DMS 273 treated with DMSO at 0.1 percent for 48 hours (cell line): ENCODE measurements at places on chromosomes 4 and X.
A peak's percentile ranks its signal among the peaks of the same experiment; 100 is the strongest.

DNA sequence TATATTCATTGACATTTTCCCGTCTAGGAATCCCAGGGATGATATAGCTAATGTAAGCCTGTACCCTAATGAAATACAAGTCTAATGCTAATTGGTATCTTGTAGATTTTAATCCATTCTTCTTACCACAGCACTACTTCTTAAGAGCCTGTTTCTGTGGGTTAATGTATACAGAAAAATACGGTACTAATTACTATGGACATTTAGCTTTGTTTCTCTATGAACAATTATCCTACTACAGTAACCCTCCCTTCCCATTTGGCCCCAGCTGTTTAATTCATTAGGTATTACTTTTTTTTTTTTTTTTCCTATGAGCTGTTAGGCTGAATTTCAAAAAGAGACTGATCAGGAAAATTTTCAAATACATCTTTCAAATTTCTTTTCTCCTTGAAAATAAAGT, 245.1 kb upstream of the SLC7A11 start:
- DNase-seq: no peak

DNA sequence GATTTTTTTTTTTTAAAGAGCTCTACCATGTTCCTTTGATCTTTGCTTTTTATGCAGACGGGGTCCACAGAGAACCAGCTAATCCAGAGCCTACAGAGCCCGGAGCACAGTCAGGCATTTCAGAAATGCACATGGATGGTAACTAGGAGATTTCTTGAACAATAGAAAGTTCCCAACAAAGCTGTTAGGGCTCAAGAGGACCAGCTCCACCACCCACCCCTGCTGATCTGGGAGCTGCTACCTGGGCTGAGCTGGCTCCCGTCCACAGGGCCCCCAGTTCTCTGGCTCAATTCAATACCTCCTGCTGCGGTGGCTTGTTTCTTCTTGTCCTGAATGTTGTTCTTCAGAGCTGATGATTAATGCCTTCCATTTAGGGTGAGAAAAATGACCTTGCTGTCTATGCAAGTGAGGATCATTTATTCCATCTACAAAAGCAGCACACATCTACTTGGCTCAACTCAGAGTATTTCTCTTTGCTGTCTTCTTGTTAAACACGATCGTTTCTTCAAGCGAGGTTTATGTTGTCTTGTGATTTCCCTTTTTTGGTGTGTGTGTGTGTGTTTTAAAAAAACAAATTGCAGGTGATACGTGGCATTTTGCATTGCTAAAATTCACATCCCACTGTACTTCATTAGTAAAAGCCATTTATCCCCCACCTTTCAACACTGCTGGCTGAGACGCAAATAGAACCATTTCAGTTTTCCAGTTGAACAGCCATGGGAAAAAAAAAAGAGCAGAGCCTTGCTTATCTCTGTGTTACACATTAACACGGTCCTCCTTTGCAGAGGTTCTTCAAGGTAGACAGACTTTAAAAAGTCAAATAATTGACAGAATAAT, 31.3 kb downstream of the IGFBP7 start:
- DNase-seq: no peak

DNA sequence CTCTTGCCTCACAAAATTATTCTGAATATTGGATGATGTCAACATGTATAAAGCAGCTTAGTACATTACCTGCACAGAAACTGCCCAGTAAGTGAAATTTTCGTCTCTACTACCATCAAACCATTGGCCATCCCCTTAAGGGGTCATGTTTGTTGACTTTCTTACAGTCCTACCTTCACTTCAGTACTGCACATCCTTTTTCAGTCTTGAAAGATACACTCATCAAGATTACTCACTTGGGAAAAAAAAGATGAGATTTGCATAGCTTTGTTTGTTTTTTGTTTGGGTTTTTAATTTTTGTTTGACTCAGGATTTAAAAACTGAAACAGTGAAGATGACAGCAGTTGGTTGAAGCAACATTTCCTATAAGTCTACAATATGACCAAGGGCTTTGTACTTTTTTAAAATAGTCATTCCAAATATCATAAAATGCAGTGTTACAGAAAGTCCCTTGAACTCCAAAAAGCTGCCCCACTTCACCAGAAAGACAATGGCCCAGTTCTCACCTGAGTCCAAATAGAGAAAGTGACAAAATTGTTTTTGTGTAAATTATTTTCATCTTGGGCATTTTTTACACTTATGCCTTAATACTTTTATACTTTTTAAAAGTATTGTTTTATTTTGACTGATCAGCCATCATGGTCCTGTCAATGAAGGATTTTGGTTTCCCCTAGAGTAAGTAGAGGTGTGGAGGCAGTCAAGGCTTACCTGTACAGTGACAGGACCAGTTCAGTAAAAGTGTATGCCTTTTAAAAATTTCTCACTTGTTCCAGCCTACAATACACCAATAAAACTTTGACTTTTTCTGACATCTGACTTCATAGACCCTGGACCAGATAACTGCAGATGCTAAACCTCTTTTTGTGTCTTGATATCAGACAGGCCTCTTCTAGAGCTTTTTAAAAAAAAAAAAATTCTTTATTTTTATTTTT, 59.7 kb upstream of the EDA2R start:
- no peak for DNase-seq

DNA sequence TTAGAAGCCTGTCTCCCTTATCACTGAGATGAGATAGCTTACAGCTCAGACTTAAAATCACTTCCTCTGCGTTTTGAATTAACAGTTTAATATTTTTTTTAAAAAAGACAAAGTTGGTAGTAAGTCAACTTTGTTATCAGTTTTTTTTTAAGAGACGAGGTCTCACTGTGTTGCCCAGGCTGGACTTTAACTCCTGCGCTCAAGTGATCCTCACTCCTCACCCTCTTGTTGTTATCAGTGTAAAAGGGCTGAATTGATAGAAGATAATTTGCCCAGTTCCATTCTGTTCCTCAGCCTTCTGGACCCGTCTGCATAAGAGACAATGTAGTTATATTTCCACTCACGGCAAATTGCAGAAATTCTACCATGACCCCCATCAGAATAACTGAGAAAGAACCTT, 245.4 kb downstream of the DCTD start:
- DNase-seq: no peak

GRCh38 chrX:68416592-68416991, 16.7 kb downstream of the OPHN1 start:
- DNase-seq: no peak

DNA sequence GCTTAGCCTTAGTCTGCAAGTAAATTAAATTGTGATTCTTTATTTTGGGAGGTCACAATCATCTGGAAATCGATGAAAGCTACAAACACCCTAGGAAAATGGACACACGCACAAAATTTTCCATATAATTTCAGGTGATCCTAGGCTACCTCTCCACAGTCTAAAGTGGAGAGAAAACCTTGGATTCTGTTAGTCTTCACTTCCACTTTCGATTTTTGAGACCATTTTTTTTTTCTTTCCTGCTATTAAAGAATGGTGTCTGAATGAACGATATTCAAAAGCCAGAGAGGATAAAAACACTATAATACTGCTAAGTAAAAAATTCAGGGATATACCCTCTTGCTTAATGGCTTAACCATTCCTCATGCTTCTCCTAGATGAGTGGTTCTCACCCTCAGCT, 1.7 kb downstream of the FBXL5 start:
- no peak for DNase-seq

DNA sequence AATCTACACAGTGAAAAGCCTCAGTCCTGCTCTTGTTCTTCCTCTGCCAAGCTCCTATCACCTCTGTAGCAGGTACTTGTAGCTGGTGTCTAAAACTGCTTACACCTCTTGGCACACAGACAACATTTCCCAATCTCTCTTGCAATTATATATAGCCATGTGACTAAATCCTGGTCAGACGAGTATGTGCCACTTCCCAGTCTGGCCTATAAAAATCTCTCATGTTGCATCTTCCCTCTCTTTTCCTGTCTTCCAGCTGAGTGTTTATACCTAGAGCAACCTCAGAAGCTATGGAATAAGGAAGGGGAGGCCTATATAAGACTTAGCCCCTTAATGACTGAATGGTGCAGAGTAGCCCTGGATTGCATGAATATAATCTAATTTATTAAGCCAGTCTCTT, 105.8 kb downstream of the RNF150 start:
- DNase-seq: peak; percentile 7

GRCh38 chr4:142285222-142285583, 560.9 kb downstream of the INPP4B start:
- no peak for DNase-seq

GRCh38 chr4:128906581-128906980, 97.1 kb downstream of the JADE1 start:
- no peak for DNase-seq

DNA sequence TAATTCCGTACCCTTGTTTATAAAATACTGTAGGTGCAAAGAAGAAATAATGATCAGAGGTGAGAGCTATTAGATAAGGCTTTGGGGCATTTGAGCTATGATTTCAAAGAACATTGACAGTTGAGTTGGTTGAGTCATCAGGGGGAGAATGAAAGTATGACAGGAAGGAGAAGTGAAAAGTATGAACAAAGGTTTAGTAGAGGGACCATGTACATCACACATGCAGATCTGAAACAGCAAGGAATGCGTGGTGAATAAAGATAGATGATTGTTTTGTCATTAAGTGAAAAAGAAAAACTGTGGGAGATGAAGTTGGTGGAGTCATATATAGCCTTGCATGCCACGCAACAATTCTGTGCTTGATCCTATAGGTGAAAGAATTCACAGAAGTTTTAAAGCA, 163.1 kb downstream of the ARAP2 start:
- DNase-seq: no peak

DNA sequence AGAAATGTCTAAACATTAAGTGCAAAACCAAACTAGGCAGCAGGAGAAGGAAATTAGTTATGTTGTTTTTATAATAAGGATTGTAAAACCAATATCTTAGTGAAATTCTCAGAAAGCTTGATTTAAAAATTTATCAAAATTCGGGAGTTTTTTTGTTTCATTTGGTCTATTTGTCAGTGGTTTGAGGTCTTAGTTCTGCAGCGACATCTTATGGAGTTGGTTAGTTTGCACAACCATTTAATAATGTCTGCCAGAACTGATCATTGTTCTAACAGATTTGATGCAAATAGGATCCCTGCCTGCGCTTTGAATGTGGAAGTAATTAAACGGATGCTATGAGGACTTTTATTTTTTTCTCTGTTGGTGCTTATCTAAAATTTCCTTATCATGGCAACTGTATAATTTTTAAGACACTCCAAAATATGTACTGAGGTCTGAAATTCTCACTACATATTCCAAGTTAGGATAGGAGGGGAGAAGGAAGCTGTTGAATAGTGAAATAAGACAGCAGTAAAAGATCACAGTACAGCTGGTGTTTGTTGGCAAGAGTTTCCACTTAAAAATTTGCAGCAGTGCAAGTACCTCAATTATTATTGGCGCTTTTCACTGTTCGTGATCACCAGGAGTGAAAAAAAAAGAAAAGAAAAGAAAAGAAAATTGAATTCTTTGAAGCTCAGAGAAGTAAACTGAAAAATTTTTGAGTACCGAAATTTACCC, 2521.4 kb downstream of the ARAP2 start:
- peak; percentile 1 for DNase-seq

DNA sequence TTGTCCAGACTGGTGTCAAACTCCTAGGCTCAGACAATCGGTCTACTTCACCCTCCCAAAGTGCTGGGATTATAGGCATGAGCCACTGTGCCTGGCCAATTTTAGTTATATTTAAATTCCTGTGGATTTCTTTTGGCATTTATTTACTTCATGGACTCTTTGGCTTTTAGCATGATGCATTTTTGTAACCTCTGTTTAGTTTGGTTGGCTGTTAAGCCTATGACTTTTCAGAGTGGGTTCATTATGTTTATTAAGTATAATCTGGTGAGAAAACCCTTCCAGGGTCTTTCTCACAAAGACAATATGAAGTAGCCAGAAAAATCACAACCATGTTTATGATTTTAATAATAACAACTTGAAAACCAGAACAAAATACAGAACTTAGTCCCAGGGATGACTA, 49.4 kb downstream of the USP38 start:
- DNase-seq: no peak

- DNase-seq: no peak
Observed at GRCh38 chrX:39948582-39948981, 149.2 kb downstream of the BCOR start.

DNA sequence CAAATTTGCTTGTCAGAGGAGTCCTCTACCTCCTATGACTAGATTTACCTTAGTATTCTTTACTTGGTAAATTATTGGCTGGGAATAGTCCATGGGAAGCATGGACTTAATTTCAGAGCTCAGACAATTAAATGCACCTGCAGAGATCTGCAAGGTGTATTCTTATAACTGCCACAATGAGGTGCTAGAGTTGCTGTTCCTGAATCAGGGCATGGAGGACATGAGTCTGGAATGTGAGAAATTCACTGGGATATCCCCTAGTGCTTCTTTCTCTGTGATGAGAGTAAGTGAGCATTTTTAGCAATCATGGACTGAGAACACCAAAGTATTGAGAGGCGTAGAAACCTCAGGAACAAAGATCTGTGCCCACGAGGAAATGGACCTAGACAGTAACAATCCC, 32.9 kb upstream of the GRID2 start:
- no peak for DNase-seq

GRCh38 chr4:152939621-152940020, 3.5 kb downstream of the FHDC1 start:
- DNase-seq: no peak

DNA sequence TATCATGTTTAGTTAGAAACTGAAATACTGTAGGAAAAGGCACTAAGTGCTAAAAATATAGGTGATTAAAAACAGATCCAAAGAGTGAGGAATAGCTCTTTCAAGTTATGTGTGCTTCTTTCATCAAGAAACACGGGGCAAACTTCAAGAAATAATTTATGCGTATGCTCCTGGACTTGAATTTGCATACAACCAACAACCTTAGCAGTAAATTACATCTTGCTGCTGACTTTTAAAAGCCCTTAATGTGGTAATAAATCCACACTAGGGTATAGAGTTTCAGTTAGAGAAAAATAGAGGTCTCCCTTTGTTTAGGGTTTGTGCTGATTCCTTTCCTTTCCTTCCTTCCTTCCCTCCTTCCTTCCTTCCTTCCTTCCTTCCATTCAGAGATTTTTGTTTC, 94.5 kb upstream of the GC start:
- DNase-seq: no peak

DNA sequence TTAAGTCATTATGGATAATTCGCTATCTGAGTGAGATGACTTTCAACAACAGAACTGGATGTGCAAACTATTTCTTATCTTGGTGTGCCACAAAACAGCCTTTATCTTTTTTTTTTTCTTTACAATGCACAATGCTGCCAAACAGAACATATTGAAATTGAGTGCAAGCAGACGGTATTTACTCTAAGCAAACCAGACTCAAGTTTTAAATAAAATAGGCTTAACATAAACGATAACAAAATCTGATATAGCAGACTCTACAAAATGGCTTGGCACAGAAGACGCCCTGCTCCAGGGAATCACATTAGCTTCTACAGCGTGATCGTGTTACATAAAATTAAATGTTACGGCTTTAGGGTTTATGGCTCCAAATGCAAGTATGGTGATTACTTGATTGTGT, 9.6 kb upstream of the STK32B start:
- DNase-seq: peak; percentile 21

- no peak for DNase-seq
Observed at GRCh38 chr4:42398171-42398870, 1.0 kb downstream of the SHISA3 start.
